Renal cortex interstitium (tissue), 15 donors: ENCODE measurements at places on chromosomes 7 and 10.

GRCh38 chr7:55903985-55904759 lies 16.9 kb downstream of the ZNF713 start:
- DNase-seq, result no peak

DNA sequence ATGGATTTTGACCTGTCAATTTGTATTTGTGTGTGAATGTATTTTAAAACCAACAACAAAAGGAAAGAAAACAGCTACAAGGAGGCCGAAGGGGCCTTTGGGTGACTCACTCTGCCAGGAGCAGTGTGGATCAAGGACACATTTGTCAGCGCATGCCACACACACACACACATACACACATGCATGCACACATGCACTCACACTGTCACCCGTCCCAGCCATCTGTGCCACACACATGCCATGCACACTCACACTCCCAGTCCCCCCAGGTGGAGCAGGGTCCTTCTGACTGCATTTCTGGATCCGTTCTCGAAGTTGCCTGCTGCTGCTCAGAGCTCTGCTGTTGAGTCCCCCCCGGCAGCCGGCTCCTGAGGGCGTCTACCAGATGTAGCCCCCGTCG lies 26.0 kb downstream of the SPOCK2 start:
- no peak for DNase-seq

- DNase-seq, result no peak
Measured at GRCh38 chr10:91190388-91190870, 30.0 kb upstream of the PCGF5 start.

DNA sequence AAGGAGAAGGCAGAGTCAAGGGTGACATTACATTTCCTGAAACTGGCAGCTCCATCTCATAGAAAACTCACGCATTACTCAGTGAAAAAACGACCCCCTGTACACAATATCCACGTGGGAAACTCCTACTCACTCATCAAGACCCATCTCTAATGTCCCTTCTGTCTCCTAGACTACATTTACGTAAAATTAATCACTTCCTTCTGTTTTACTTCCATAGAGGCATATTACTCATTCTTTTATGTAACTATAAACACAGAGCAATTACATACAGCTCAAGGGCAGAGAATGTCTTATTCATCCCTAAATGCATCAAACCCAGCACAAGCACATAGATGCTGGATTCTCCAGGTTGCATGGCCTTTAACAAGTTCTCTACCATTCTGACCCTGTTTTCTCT lies 281.8 kb downstream of the KCNMA1 start:
- no peak for DNase-seq

DNA sequence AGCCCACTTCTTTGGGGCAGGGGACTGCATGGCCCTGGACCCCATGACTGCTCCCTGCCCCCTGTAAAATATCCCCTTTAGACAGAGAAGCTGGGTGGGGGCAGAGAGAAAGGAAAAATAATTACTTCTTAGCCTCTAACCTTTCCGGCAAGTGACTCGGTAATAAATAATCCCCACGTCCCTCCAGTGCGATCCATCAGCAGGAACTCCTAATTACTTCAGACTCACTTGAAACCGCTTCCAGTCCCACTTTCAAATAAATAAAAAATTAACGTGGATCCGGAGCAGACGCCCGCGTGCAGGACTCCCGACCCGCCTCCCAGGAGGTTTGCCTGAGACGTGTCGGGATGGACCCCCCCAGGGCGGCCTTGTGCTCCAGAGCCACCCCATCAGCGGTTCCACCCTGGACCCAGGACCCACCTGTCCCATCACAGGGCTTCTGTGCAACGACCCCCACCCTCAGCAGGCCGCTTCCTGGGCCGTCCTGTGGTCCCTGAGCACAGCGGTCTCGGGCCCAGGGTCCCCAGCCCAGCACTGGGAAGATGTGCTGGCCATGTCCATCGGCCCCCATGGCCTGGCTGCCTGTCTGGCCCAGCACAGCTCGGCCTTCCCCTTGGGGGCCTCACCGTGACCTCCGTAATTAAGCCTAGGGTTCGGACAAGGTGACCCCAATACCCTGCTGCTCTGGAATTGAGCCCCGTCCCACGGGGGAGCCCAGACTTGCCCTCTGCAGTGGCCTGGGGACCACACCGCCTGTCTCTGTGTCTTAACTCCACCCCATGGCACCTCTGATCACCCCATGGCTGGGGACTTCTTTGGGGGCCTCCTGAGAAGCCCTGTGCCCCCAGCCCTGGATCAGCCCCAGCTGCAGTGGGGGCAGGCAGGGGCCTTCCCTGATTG lies 108.0 kb downstream of the UNCX start:
- DNase-seq, result no peak

- peak; percentile 60 for DNase-seq
Measured at GRCh38 chr10:133079836-133080682, 7.7 kb upstream of the ADGRA1 start.

GRCh38 chr7:70506434-70506833 lies 625.5 kb upstream of the GALNT17 start:
- DNase-seq, result no peak

GRCh38 chr10:77873536-77874380 lies 52.8 kb downstream of the DLG5 start:
- no peak for DNase-seq

GRCh38 chr10:80184291-80184690 lies 21.0 kb downstream of the ANXA11 start:
- no peak for DNase-seq

DNA sequence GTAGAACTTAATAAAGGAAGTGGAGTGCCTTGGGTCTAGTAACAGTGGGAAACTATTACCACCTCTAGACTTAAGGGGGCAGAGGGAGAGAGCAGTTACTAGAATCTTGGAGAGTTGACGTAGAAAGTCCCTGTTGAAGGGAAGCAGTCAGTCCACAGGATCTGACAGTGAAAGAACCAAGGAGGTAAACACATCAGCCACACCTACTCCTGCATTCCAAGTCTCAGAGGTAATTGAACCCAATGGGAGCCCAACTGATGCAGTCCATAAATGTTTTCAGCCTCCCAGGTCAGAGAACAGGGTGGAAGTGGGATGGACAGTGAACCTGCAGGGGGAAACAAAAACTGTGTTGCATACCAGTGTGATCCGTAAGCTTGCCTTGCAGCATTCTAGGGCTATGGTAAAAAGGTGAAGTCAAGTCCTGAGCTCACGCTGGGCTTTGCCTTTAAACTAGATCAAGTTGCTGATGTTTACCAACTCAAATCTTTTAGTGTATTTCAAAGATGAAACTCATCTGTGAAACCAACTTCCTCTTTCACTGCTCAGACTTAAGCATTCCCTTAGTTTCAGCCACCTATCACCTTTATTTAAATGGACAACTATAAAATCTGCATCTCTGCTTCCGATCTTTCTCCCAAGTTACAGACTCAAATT lies 57.2 kb downstream of the SLC16A12 start:
- DNase-seq, result no peak

DNA sequence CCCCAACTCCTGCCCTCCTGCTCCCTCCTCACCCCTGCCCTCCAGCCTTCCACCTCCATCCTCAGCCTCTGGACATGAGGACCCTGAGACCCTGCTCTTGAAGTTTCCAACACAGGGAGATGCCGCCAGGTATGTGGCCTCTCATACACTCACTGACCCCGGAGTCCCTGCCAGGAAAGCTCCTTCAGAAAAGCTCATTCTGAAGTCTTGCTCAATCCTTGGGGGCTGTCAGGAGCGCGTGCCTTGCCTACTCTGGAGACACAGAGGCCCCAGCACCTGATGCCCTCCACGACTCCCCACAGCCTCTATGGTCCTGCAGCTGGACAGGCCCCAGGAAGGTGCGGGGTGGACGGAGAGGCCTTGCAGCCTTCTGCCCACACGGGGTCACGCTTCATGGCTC lies 11.0 kb downstream of the NUDT1 start:
- no peak for DNase-seq

DNA sequence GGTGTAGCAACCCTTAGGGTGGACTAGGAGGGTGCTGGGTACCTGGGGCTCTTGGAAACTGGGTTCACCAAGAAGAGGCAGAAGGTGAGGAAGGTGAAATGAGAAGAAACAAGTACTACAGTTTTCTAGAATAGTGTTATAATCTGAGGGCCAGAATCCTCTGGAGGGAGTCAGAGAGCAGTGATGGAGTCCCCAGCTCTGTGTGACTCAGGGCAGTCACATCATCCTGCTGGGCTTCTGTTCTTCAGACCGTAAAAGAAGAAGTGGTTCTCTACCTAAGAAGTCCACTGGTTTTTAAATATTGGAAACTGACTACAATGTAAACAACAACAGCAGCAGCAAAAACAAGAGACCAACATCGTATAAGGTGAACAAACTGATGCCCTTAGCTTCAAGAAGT lies 197.3 kb downstream of the PRPF18 start:
- no peak for DNase-seq

- DNase-seq, result no peak
Measured at GRCh38 chr7:96202102-96202501, 119.8 kb downstream of the SLC25A13 start.

DNA sequence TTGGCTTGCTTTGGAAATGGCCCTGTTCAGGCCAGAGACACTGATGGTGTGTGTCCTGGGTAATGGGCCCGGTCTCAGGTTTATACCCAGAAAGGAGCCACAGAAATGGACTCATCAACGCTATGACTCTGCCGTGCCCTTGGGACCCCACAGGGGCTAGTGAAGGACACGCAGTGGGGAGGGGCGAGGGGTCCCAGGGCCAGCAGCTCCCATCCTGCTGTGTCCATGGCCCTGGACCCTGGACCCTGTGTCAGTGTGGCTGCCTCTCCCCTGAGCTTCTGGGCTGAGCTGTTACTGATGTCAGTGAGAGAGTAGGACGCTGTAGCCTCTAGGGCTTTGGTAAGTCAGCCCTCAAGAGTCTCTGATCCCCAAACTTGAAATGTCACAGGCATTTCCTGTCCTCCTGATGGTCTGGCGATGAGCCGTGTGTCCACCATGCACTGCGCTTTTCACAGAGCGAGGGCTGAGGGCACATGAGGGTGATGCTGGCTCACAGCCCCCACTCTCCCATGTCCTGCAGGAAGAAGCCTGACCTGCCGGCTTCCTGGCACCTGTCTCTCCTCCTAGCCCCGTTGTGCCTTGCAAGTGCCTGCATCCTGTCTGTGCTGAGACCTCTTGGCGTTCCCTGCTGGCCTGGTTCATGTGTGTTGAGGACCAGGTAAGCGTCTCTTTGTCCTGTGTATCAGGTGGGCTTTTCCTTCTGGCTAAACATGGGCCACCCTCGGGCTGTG lies 4.4 kb downstream of the ZNF316 start:
- no peak for DNase-seq

GRCh38 chr10:70849582-70850016 lies 33.9 kb downstream of the SGPL1 start:
- peak; percentile 20 for DNase-seq

- no peak for DNase-seq
Measured at GRCh38 chr7:15707570-15707969, 21.1 kb upstream of the MEOX2 start.

GRCh38 chr7:127393368-127394058 lies 1.0 kb upstream of the ZNF800 start:
- DNase-seq, result no peak

DNA sequence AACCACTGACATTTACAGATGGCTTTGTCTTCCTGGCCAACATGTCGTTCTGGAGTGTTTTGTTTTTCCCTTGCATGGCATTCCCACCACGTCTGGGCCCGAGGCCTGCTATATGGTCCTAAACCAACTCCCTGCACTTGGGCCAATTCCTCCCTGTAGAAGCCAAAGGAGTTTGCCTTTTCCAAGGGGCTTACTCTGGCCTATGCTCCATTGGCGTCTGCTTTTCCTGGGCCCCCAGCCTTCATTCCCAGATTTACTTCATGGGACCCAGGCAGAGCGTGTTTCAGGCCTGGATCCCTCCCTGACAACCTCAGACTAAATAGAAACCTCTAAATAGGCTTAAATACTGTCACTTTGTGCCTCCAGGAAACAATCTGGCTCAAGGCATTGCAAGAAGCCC lies 60.7 kb downstream of the MINDY4 start:
- DNase-seq, result no peak

DNA sequence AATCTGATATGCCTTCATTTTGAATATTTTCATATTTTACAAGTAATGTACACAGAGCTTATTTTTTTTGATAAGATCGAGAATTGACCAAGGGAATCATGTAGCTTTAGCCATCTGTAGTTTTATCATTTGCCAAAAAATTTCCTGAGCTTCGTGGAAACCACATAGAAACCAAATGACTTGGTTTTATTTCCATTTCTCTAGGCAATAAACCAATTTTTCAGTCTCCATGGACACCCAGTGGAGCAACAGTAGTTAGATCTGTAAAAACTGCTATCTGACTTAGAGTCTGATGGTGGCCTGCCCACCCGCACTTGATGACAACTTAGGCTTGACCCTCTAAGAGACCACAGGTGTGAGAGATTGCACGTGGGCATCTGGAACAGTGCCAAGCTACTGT lies 127.8 kb upstream of the CDK6 start:
- no peak for DNase-seq

DNA sequence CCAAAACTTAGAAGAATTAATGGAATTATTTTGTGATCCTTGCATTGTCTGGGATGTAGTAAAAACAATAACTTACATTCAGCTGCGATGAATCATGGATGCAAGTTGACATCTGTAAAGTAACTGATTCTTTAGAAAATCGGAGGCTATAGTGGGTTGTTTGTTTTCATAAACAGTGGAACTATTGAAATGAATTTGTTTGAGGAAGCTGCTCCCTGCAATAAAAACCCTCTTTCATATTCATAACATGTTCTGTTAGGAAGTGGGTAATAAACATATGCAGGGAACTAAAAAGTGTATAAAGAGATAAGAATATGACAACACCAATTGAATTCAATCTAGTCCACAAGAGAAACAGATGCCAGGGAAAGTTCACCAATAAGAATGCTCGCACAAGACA lies 53.6 kb downstream of the AGMO start:
- DNase-seq, result no peak

- no peak for DNase-seq
Measured at GRCh38 chr7:70214071-70214470, 615.8 kb downstream of the AUTS2 start.

DNA sequence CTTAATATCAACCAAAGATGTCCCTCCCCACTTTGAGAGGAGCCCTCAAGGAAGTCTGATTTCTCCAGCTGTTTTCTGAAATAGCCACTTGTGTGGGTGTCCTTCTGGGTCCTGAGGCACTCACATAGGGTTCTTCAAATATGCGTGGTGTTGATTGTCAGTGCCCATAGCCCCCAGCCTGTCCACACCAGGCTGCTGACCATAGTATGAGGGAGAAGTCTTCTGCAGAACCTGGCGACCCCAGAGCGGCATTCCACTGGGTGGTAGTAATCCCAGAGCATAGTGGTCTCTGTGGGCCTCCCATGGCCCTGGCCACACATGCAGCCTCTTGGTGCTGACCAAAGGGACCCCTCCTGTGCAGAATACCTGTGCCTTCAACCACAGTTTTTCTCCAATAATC lies 82.7 kb upstream of the MACROH2A2 start:
- no peak for DNase-seq

- DNase-seq, result no peak
Measured at GRCh38 chr10:131183546-131184045, 127.9 kb downstream of the TCERG1L start.

GRCh38 chr7:36275735-36276284 lies 113.9 kb upstream of the ANLN start:
- no peak for DNase-seq

GRCh38 chr10:118952493-118953295 lies 76.8 kb upstream of the NANOS1 start:
- DNase-seq, result no peak
